ENCODE measurements at places on chromosomes 2 and 18.

DNA sequence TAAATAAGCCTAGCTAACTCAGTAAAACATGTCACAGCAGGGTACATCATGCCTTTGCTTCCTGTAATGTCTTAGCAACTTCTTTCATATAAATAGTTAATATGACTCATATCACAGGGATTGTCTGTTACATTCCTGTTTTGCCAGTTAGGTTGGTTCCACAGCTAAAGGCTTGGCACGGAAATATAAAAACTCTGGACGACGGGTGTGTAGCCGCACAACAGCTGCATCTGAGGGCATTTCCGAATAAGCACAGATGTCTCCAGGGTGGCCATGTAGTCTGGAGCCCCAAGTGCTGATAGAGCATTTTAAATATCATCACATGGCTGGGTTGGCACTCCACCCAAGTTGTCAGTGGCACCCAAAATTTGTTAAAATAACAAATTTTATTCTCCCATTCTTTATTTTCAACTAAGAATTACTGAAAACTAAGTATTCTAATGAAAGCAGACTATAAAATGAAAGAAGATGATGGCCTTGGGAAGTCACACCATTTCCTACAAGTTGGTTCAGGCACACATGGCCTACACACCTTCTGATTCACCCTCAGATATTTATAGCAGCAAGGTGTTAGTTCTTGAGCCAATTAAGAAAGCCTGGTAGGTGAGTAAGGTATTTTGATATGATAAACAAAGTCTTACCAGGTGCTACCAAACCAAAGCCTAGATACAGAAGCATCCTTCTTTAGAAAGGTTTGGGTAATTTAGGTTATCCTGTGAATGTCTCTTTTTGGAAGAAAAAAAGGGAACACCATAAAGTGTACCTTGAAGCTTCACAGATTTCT lies 61.8 kb upstream of the STK17B start:
- DNase-seq = peak; percentile 80

DNA sequence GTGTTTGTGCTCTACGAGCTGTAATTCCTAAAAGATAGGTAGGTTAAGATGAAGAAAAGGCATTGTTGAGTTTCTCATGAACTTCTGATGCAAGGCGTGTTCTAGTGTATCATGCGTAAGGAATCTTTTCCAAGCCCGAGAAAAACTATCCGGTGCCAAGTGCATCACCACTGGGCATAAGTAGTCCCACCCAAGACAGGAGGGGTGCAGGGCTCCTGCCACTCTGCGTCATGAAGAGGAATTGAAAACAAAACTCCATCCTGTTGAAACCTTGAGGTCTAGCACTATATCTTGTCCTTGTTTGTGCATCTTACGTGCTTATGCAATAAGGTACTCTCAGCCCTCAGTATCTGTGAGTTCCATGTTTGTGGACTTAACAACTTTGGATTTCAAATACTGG lies 45.7 kb downstream of the RAB31 start:
- DNase-seq = no peak

- DNase-seq = no peak
These were observed 28.5 kb downstream of the ST8SIA5 start for GRCh38 chr18:46728219-46728930.

GRCh38 chr2:145022666-145023333 lies 502.9 kb upstream of the ZEB2 start:
- peak; percentile 41 for DNase-seq

DNA sequence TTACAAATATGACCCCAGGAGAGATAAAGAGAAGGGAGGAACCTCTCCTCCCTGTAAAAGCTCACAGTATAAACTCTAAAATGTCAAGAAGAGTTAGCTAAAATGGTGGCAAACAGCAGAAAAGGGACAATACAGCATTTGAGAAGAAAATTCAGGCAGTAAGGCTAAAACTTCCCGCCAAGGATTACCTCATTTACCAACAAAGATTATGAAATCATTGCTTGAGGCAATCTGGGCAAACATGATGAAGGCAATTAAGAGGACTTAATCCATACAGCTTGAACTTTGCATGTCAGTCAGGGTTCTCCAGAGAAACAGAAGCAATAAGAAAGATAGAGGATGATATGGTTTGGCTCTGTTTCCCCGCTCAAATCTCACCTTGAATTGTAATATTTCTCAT lies 81.4 kb downstream of the CMPK2 start:
- no peak for DNase-seq

- no peak for DNase-seq
These were observed 559.3 kb upstream of the CDH2 start for GRCh38 chr18:28736223-28736622.

DNA sequence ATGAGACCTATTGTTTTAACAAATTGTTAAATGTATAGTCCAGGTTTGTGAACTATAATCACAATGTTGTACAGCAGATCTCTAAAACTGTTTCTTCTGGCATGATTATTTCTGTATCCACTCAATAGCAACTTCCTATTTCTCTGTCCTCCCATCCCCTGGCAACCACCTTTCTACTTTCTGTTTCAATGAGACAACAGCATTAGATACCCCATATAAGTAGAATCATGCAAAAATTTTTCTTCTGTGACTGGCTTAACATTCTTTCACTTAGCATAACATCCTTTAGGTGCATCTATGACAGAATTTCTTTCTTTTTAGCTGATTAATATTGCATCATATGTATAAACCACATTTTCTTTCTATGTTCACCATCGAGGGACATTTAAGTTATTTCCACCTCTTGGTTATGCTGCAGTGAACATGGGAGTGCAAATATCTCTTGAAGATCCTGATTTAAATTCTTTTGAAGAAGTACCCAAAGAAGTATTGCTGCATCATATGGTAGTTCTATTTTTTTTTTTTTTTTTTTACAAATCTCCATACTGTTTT lies 713.5 kb downstream of the LRP1B start:
- DNase-seq = no peak

GRCh38 chr18:3902676-3903075 lies 452.7 kb downstream of the TGIF1 start:
- no peak for DNase-seq

DNA sequence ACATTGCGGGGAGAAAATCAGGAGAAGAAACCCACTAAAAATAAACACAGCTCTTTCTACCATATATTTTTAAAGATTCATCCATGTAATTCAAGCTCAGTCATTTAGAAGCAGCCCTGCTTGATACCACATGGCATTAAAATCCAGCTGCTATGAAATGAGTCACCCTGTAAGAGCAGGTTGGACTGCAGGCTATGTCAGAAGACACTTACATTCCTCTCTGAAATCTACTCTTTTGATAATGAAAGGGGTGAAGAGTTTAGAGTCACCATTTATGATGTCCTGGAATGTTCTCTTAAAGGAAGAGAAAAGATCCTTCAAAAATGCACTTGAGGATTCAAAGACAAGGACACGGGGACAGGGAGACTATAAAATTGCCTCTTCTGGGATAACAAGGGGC lies 100.6 kb upstream of the APCDD1 start:
- DNase-seq = peak; percentile 90

DNA sequence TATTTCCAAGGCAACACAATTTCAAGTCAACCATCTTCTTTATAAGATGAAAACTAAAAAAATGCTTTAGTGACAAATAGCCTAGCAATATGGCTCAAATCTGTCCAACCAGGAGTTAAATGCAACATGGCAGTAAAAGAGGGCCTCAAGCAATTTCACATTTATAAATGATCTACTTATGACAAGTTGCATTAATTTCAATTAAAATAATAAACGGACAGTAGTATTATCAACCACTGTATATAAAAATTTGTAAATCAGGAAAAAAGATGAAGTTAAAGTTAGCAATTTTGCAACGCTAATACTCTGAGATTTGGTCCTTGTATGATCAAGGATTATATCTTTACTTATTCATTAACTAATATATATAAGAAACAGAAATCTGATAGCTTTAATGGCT lies 19.3 kb downstream of the CCDC88A start:
- DNase-seq = no peak

- no peak for DNase-seq
These were observed 362.8 kb downstream of the CBLN2 start for GRCh38 chr18:72181241-72181764.

DNA sequence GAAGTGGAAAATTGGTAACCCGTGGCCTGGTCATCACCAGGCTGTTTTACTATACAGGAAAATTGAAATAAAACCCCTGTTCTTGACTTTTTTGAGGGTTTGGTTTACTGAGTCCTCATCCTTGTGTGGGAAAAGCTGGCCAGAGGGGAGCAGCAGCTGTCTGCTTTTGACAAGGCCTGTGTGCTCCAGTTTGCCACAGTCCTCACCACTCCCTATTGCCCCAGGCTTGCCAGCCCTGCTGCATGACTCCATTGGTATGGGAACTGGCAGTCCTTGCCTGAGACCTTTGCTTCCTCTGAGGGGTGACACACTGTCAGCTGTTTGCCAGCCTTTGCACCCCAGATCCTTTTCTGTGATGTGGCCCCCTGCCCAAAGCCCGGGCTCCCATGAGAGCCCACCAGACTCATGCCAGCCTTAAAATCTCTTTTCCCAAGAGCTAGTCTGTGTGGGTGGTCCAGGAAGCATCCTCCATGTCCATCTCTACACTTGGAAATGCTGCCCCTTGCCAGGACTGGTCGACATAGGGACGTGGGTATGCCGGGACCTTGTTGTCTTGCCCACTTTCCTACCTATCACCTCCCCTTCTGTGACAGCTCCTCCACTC lies 39.0 kb downstream of the GLI2 start:
- DNase-seq = no peak

DNA sequence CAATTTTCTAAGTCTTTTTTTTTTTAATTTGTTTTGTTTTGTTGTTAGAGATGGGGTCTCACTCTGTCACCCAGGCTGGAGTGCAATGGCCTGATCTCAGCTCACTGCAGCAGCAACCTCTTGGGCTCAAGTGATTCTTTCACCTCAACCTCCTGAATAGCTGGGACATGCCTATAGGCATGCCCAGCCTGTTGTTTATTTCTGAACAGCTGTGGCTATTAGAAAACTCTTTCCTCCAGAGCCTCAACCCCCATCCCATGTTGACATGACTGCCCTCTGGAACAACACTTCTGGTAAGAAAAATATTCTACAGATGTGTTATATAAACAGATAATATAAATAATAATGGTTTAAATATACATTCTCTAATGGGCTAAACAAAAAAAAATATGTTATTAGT lies 44.4 kb upstream of the TWSG1 start:
- peak; percentile 60 for DNase-seq

- no peak for DNase-seq
These were observed 99.7 kb upstream of the KLHL29 start for GRCh38 chr2:23285091-23285800.

GRCh38 chr2:168459256-168459655 lies 3.2 kb downstream of the CERS6 start:
- DNase-seq = no peak

DNA sequence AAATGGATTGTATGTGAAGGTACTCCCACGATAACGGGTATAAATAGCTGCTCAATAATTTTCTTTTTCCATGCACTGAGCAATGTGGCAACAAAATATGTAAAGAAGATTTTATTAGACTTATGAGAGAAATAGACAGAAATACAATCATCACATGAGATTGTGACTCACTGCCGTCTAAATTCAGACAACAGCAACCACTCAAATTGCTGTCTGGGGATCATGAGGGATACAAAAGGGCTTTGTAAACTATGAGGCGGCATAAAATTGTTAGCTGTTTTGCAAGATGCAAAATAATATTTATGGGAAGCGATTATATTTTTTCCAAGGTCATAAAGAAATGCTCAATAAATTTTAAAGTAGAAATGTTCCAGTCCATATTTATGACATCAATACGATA lies 259.1 kb upstream of the AGAP1 start:
- no peak for DNase-seq

DNA sequence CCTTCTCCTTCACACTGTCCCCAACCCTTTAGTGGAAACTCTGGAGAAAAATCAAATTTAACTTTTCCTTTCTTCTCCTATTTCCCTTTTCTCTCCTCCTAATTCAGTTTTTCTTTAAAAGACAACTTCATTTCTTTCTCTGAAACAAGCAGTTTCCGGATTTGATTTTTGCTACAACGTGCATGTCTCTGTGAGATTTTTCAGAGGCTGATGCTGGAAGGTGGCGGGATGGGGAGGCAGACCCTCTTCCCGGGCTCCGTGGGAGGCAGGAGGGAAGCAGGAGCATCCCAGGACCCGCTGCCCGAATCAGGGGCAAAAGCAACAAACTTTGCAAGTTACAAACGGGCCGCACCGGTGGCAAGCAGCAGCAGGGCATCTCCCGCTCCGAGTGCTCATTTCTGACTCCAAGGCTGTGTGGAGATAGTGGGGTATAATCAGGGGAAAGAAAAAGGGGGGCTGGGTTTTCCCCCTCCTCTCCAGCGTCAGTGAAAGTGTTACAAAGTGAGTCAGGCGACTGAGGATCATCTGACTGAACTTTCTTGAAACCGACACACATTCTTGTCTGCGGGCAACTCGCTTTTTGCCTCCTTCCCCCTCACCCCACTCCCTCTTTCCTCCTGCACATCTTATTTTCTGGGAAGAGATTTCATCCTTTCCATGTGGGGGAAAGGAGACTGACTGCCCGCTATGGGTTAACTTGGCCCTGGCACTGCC lies 6.4 kb downstream of the ZEB2 start:
- peak; percentile 83 for DNase-seq

GRCh38 chr2:194672994-194673393 lies 984.0 kb upstream of the SLC39A10 start:
- no peak for DNase-seq

- no peak for DNase-seq
These were observed 1.2 kb downstream of the CPSF3 start for GRCh38 chr2:9424447-9425164.

DNA sequence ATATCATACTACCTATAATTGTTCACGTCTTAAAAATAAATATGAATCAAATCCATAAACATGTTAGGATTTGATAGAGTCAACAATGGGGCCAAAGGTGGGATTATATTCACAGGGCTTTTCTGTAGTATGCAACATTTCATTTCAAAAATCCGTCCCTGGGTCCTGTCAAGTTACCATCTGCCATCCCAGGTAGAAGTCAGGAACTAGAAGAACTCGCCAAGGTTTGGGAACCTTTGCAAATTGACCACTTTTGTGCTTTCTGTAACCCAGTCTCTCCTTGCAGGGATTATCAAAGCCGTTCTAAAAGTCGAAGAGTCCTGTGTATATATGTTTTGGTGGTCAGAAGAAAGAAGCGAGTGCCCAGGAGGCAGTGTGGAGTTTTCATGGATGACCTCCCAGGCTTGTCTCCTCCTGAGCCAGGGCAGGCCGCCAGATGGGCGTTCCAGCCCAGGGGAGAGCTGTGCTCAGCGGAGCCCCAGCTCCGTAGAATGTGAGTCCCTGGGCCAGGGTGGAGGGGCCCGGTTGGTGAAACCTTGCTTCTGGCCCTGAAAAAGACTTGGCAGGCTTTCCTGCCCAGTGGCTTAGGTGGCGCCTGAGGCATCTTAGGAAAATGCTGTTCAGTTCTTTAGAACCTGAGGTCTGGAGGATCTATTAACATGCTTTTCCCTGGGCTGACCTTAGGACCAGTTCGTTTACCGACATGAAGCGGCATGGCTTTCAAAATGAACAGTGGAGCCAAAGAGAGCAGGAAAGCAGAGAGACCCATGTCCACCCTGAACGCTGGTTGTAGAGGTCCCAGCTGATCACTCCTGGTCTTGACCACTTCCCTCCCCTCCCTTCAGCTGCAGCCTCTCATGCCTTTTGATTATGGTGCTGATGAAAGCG lies 69.2 kb downstream of the LONRF2 start:
- no peak for DNase-seq

Measured in foreskin fibroblast (primary cell).